ENCODE measurements at places on chromosomes 1 and 21.

DNA sequence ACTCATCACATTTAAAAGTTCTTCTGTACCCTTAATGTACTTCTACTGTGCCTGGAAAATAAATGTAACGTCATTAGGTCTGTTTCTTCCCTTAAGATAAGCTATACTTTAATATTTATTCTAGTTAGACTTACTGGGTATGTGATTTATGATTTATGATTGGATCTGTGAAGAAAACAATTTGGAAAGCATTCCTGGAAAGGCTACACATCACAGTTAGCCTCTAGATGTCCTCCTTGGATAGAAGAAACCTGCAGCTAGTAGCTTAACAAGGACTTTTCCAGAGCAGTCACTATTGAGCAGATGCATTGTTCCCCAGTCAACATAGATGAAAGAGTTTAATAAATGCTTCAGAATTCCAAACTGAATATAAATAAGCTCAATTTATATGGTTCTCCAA, 22.2 kb upstream of the ABL2 start:
- no peak for DNase-seq

- no peak for DNase-seq
Measured at GRCh38 chr1:186974774-186975181, 146.0 kb downstream of the PLA2G4A start.

DNA sequence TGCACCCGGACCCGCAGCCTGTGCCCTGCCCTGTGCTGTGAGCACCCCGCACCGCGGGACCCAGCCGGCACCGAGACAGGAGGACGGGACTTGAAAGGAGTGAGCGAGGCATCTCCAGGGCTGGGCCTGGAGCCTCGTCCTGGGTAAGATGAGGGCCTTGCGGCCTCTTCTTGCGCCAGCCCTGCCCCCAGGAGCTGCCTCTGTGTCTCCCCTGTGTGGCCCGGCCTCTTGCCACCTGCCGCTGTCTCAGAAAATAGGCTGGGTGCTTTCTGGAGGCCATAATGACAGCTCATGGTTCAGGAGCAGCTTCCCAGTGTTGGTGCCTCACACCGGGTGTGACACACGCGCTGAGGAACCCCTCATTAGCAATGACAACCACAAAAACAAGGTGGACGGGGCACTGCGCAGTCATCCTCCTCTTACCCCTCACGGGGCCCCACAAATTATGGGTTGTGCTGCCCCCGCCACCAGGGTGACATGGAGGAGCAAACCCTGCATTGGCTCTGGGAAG, 161.5 kb upstream of the C1orf174 start:
- no peak for DNase-seq

GRCh38 chr1:59071289-59071688, 225.6 kb upstream of the FGGY start:
- no peak for DNase-seq

DNA sequence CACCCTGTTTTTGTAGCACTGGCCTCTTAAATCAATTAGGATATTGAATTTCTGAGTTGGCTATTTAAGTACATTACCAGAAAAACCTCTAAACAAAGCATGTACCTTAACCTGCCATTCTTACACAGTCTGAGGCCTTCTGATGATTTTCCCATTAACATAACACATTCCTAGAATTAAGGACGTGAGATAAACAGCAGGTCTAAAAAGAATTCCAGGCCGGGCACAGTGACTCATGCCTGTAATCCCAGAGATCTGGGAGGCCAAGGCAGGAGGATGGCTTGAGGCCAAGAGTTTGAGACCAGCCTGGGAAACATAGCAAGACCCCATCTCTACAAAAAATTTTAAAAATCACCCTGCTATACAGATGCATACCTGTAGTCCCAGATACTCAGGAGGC, 18.0 kb upstream of the LRRC8D start:
- DNase-seq, result no peak

- peak; percentile 47 for DNase-seq
Measured at GRCh38 chr1:101235696-101236515, 913 bp upstream of the S1PR1 start.

- peak; percentile 46 for DNase-seq
Measured at GRCh38 chr1:18820791-18821641, 38.4 kb downstream of the TAS1R2 start.

DNA sequence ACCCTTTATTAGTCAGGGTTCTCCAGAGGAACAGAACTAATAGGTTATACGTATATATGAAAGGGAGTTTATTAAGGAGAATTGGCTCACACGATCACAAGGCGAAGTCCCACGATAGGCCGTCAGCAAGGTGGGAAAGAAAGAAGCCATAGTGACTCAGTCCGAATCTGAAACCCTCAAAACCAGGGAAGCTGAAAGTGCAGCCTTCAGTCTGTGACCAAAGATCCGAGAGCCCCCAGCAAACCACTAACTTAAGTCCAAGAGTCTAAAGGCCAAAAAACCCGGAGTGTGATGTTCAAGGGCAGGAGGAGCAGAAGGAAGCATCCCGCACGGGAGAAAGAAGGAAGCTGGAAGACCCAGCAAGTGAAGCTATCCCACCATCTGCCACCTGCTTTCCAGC, 9.9 kb downstream of the IFNLR1 start:
- no peak for DNase-seq

- no peak for DNase-seq
Measured at GRCh38 chr1:178530037-178530402, 17.1 kb downstream of the TEX35 start.

GRCh38 chr1:41423511-41424191, 60.8 kb downstream of the EDN2 start:
- no peak for DNase-seq

DNA sequence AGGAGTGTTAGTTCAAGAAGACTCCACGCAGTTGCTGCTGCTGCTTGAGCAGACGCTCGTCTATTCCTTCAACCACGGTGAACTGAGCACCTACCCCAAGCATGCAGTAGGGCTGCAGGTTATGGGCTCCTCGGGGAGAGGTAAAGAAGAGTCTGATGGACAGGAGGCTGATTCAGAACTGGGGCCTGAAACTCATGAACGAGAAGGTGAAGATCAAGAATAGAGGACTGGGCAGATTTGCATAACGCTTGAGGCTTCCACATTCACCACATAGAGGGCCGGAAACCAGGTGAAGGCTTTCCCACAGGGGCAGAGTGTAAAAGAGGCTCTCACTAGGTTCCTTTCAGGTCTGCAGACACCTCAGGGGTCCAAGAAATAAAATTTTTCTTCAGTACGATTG, 9.1 kb downstream of the ABCA4 start:
- DNase-seq, result no peak

DNA sequence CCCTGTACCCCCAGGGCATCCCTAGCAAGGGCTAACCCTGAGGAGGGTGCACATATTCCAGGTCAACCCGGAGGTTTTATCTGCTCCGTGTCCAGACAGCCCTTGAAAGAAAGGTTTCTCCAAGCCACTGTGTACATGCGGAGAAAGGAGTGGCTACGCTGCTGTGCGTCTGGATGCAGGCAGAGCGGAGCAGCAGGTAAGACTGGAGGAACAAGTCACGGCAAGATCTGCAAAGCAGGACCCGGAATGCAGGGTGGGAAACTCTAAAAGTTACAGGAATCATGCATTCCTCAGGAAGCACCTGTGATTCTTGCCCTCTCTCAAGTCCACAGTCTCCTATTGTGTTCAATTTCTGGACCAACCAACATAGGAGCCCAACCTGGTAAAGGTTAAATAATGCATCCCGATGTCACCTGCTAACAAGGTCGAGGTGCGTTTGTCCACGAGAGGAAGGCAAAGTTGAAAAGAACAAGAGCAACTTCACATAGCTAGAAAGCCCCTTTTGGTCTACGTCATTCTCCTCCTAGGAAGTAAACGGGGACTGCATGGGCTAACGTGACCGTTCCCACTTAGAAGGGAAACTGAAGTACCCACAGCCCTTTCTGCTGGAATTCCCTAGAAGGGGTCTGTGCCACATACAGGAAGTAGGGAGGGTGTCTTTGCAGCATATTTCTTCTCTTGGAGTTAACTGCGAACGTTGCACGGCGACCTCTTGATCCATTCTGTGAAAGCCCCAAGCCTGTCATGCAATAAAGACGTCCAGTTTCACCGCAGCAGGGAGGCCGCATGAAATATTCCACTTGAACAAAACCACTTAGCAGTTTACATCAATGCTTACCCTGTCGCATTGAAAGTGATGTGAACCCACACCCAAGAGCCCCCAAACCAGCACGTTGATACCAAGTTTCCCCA, 5.8 kb downstream of the TIAM1 start:
- no peak for DNase-seq

GRCh38 chr1:232421143-232421796, 208.7 kb downstream of the SIPA1L2 start:
- DNase-seq, result no peak

GRCh38 chr1:204266504-204267034, 52.8 kb upstream of the GOLT1A start:
- no peak for DNase-seq

DNA sequence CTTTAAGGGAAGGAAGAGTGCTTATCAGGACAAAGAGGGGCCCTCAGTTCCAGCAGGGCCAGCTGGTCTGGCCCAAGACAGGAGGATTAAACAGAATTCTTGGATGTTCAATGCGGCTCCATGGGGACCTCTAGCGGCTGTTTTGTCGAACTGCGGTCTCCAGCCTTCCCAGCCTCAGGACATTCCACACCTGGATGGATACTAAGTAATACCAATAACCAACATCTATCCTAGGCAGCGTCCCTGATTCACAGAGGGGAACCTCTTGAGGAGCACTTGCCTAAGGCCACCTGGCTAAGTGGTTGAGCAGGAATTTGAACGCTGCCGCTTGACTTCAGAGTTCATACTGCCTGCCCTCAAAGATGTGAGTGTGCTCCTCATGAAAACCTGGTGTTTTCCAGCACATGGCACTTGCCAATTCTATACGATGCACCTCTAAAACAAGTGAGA, 15.5 kb upstream of the CD247 start:
- DNase-seq, result peak; percentile 41

DNA sequence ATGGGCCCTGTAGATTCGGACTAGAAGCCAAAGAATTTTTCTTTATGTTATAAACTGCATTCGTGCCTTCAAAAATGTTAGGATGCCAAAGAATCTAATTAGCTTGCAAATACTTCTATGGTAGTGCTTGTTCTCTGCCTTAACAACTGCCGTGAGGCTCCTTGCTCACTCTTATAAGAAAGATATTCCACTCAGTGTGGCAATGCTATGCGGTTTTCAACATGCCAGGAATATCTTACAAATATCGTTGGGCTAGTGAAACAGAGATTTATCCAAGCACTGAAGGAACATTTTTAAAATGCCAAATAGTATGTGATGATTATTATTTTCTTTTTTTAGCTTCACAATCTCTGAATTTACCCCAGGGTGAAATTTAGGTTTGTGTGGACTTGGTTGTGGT, 198.2 kb downstream of the GREM2 start:
- DNase-seq, result no peak

DNA sequence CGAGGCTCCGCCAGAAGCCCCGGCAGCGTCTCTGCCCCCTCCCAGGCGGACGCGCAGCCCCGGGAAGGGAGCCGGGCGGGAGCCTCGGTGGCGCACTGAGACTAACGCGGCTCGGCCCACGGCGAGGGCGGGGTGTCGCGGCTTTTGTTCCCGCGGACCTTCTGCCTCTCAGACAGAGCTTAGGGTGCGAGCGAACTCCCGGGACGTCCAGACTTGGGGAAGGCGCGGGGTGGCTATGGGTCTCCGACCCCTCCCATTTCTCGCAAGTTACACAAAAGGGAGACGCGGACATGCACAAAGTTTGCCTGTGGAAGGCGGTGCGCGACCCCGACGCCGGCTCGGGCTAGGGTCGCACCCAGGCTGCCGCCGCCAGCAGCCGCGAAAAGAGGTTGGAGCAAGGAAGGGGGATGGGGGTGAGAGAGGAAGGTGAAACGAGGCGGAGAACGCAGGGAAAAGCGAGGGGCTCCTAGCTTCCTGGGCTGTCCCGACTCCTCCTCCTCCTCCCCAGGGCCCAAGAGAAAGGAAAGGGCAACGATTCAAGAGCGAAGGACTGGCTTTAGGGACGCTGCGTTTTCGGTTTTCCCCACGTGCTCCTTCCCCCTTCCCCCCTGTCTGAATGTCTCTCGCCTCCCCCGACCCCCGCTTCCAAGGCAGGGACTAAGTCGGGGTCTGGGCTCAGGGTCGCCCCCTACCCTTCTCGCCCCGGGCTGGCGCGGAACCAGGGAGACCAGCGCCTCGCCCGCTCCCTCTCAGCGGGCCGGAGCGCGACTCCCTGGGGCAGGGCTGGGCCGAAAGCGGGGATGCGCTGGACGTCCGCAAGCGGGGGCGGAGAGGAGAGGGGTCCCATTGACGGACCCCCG, 729 bp downstream of the APP start:
- DNase-seq, result peak; percentile 78

DNA sequence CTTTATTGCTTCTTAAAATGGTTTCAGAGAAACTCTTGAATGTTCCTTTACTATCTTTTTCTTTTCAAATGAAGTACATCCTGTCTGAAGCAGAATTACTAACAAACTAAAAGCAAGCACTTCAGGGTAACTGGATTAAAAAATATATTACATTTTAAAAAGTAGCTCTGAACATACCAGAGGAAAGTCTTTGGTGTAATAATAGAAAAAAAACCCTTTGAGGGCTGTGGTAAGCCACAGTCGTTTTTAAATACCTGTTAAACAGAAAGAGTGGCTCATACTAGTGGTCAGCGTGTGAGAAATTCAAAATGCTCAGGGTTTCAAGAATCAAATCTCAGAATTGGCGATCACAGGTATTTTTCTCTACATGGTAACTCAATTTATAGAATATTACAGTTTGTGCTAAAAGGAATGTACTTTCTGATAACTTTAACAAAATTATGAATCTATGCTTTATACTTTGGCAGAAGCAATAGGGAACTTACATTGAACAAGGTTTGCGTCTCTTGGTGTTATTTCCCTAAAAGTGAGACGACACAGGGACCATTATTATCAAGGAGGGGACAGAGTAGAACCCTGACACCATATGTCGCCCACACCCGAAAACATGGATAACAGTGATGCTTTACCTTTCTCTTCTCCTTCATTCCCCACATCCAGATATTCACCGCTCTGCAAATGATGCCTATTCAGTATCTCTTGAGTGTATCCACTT, 97.0 kb upstream of the DPH5 start:
- no peak for DNase-seq

- no peak for DNase-seq
Measured at GRCh38 chr1:184183919-184184318, 132.4 kb downstream of the TSEN15 start.

DNA sequence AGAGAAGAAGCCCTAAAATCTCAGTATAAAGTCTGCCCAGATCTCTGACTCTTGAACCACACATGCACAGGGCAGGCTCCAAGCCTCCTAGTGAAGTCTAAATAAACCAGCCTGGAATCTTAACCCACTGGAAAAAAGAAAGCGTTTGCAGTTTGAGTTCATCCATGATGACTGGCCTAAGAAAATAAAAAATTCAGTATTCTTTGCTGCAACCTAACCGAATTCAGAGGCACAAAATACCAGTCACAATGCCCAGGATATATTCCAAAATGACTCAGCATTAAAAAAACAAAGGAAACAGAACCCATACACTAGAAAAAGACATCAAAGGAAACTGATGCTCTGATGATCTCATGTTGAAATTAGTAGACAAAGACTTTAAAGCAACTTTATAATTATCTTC, 269.2 kb downstream of the SDCCAG8 start:
- DNase-seq, result no peak

GRCh38 chr1:229896306-229896705, 170.7 kb upstream of the GALNT2 start:
- no peak for DNase-seq

- peak; percentile 17 for DNase-seq
Measured at GRCh38 chr1:100188617-100189016, 10.6 kb upstream of the LRRC39 start.

- no peak for DNase-seq
Measured at GRCh38 chr1:9626201-9626608, 25.3 kb upstream of the PIK3CD start.

- no peak for DNase-seq
Measured at GRCh38 chr1:156233426-156234127, 8.4 kb upstream of the BGLAP start.
